ENCODE measurements at places on chromosomes 1 and 21.

DNA sequence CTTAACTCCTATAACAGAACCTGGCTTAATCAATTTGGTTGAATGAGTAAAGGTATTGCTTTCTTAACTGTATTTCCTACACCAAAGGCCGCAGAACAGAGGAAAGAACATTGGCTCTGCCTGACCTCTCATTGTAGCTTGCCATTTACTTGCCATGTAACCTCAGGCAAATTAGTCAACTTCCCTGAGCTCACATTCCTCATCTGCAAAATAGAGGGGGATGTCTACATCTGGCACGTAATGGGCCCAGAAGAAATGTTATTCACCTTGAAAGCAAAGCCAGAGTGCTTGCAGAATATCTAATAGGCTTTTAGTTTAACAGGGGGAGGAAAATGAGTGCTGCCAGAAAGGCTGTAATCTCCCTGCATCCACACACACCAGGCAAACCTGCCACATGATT, 44.3 kb downstream of the LAMC2 start:
- no peaks in the 10 kb centered on the region for H3K36me3 ChIP-seq
- no peak overlapping the region for H3K4me3 ChIP-seq
- H3K27me3 ChIP-seq = no peaks in the 10 kb centered on the region
- H3K27ac ChIP-seq = no peak overlapping the region

- H3K4me3 ChIP-seq = no peak overlapping the region
- no peaks in the 10 kb centered on the region for H3K36me3 ChIP-seq
- H3K4me1 ChIP-seq = no peaks in the 10 kb centered on the region
- no peak overlapping the region for H3K27ac ChIP-seq
- DNase-seq = no peak
These were observed 1388.8 kb downstream of the AMY1C start for GRCh38 chr1:105138458-105138893.

- no peak for DNase-seq
- H3K36me3 ChIP-seq = no peaks in the 10 kb centered on the region
- no peak overlapping the region for H3K4me3 ChIP-seq
These were observed 402.0 kb downstream of the PTPRU start for GRCh38 chr1:29638281-29638680.

- H3K4me3 ChIP-seq = no peak overlapping the region
- DNase-seq = no peak
- peaks cover 12% of the 10 kb centered on the region for H3K27me3 ChIP-seq
These were observed 73.8 kb upstream of the ZNF678 start for GRCh38 chr1:227489572-227489971.

DNA sequence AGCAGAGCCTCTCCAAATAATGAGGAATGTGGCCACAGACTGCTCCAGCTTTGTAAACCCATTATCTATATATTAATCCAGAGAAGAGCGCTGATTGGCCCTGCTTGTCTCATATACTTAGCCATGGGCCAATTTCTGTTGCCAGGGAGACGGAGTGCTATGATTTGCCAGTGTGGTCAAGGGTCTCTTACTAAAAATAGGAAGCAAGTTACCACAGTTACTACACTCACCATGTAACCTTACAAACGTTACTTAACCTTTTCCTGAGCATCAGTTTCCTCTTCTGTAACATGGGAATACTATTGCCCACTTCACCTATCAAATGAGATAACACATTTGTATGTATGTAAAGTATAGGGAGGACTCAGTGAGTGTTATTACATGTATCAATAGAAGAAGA, 7.7 kb upstream of the S100A2 start:
- no peaks in the 10 kb centered on the region for H3K27me3 ChIP-seq
- peak overlapping the region; percentile 14 for H3K4me3 ChIP-seq
- no peak overlapping the region for H3K27ac ChIP-seq
- H3K36me3 ChIP-seq = no peaks in the 10 kb centered on the region

DNA sequence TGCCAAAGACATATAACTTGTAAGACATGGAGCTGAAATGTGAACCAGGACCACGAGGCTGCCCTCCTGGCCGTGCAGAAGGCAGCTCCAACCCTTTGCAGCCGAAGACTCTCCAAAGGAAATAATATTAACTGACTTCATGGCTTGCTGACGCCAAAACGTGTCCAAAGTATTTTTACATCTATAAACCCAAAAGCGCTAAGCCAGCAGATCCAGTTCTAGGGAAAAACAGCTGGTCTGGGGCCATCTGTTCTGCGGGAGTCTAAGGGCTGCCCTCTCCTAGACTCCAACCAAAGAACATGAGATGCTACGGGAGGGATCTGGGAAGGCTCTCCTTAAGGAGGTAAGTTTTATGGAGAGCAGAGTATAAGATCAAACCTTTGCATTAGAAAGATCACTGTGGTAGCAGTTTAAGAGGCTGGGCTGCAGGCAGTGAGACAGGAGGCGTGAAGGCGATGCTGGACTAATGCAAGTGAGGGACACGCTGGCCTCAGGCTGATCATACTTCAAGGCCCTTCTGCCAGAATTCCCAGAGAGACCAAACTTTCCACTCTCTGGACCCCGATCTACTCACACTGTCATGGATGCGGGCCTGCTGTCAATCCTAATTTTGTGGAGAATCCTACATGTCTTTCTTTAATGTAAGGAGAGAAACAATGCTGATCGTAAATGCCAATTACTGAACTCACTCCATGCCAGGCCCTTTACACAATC, 1.2 kb downstream of the TMEM53 start:
- H3K27me3 ChIP-seq = no peaks in the 10 kb centered on the region
- H3K4me3 ChIP-seq = no peak overlapping the region
- H3K27ac ChIP-seq = peak overlapping the region; percentile 80
- H3K36me3 ChIP-seq = peaks cover 5% of the 10 kb centered on the region
- no peak for DNase-seq

DNA sequence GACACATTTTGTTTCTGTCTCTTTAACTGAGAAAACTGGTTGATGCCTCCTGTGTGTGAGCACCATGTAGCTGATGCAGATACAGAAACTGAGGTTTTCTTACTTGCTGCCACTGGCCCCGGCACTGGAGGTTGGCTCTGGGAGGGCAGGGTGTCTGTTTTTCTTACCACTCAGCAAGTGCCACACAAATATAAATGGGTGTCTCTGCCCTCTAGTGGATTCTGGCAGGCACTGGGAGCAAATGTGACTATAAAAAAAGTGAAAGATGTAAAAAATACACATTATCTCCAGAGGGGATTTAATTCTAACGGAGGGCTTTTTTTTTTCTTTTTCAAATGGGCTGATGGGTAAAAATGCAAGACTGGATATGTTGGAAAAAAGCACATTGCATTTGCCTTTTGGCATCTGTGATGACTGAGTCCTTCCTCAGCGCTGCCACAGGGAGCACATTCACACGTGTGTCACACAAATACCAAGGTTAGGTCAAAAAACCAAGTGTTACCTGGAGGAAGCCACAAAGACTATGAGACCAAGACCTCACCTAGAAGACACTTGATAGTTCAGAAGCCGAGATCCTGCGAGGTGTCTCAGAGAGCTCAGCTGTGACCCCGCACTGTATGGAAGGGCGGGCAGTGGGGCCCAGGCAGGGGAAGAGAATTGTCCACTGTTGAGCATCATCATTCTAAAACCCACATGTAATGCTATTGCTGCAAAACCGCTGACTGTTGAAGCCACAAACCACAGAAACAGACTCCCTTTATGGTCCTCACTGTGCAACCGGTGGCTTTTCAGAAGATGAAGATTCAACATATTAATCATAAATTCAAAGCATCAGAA, 18.9 kb downstream of the PGBD2 start:
- no peaks in the 10 kb centered on the region for H3K36me3 ChIP-seq
- H3K4me3 ChIP-seq = no peak overlapping the region
- peak overlapping the region; percentile 33 for H3K27ac ChIP-seq
- H3K4me1 ChIP-seq = peaks cover 5% of the 10 kb centered on the region

GRCh38 chr1:101175466-101175865, 61.4 kb upstream of the S1PR1 start:
- no peaks in the 10 kb centered on the region for H3K4me1 ChIP-seq
- no peak overlapping the region for H3K4me3 ChIP-seq
- H3K36me3 ChIP-seq = no peaks in the 10 kb centered on the region

DNA sequence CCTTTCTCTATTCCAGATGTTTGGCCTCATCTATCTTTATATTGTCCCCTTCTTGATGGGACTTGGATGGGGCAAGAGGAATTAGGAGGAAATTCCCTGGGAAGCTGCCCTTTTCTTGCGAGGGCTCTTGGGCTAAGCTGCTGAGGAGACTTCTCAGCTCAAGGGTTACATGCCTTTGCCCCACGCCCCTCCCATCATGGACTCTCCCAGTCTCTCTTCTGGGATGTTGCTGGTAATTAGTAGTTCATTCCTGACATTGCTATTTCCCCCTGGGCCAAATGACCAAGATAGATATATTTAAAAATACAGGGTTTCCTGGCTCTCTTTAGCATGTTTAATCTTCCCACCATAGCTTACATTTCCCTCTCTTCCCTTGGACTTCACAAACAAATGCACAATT, 90.6 kb upstream of the RALGPS2 start:
- no peak overlapping the region for H3K27ac ChIP-seq
- H3K27me3 ChIP-seq = no peaks in the 10 kb centered on the region
- H3K36me3 ChIP-seq = no peaks in the 10 kb centered on the region

DNA sequence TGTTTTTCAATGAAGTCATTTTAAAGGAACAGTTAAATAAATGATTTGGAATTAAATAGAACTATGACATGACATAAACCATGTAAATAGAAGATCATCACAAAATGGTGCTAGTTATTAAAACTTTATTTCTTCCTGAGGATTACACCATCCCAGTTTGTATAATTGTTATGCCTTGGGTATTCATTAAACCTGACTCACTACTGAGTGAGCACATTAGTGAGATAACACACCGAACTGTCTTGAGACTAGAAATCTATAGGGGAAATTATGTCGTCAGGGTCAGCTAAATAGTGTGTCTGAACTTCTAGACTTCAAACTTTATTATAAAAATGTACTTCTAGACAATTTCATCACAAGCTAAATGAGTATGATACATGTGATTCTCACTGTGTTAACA, 189.4 kb downstream of the NCAM2 start:
- H3K36me3 ChIP-seq = no peaks in the 10 kb centered on the region
- peak overlapping the region; percentile 11 for H3K4me3 ChIP-seq
- H3K27me3 ChIP-seq = no peaks in the 10 kb centered on the region
- H3K27ac ChIP-seq = no peak overlapping the region
- DNase-seq = no peak

DNA sequence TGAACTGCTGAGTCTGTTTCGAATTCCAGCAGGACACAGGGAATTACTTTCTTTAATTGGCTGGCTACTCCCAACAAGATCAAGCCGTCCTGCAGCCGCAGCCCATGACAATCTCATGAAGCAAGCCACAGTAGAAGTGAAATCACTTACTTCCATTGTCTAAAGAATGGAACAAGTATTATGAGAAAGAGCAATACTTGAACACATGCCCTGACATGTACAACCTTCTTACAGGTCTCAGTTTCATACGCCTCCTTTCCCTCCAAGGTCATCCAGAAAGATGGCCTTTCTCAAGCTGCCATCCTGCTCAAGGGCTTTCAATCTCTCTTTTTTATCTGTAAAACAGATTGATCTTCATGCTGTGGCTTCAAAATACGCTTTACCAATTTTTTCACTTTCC, 85.1 kb downstream of the PCSK9 start:
- H3K4me3 ChIP-seq = no peak overlapping the region
- no peak overlapping the region for H3K27ac ChIP-seq
- H3K27me3 ChIP-seq = no peaks in the 10 kb centered on the region
- no peak for DNase-seq
- H3K36me3 ChIP-seq = peaks cover 94% of the 10 kb centered on the region
- peaks cover 4% of the 10 kb centered on the region for H3K4me1 ChIP-seq

- no peak overlapping the region for H3K4me3 ChIP-seq
- H3K27me3 ChIP-seq = no peaks in the 10 kb centered on the region
- H3K27ac ChIP-seq = no peak overlapping the region
- no peaks in the 10 kb centered on the region for H3K4me1 ChIP-seq
- no peak for DNase-seq
These were observed 444.9 kb upstream of the PKN2 start for GRCh38 chr1:88239205-88239604.

GRCh38 chr1:56397409-56397808, 182.0 kb downstream of the PLPP3 start:
- no peaks in the 10 kb centered on the region for H3K36me3 ChIP-seq
- no peaks in the 10 kb centered on the region for H3K27me3 ChIP-seq
- peak; percentile 30 for DNase-seq
- no peak overlapping the region for H3K27ac ChIP-seq
- H3K4me1 ChIP-seq = no peaks in the 10 kb centered on the region

DNA sequence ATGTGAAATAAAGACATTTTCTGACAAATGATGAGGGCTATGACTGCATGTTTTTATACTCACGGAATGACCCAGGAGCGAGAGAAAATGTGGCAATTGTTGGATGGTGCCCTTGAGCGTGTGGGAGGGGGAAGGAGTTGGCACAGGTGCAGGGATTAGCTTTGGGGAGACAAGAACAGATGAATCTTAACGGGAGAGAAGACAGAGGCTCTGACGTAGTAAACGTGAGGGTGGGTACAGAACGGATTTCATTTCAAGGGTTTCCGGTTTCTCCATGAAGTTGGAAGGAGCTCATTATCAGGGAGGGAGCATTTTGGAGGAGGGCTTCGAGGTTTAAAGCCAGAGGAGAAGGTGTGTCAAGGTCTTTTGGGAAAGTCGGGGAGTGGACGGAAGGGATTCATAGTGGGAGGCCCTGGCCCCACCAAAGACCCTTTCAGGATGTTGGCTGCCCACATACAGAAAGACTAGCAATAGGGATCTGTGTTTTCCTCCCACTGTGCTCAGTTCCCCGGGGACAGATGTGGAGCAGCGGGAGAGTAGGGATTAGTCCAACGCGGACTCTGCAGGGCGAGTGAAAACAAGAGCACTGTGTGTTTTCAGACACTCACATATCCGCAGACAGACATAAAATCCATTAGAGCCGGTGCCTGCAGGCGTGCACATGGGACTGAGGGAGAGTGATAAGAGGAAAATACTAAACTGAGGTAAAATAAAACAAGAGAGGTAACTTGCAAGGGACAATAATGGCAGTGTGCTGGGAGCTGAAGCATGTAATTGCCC, 584.1 kb downstream of the AJAP1 start:
- H3K27ac ChIP-seq = no peak overlapping the region
- H3K4me1 ChIP-seq = no peaks in the 10 kb centered on the region
- no peak overlapping the region for H3K4me3 ChIP-seq
- DNase-seq = no peak
- H3K27me3 ChIP-seq = no peaks in the 10 kb centered on the region

GRCh38 chr1:93179886-93180722, at the start of gene TMED5:
TSS of gene TMED5 (minus strand) at chr1:93180413. CDS start at chr1:93180242, 171 bp downstream.
- peak within 1 kb of the TSS; percentile 94 for H3K4me3 ChIP-seq
- no peaks in the 10 kb centered on the region for H3K27me3 ChIP-seq
- peak within 1 kb of the TSS; percentile 94 for H3K27ac ChIP-seq
- DNase-seq = peak; percentile 99

GRCh38 chr1:67919274-67920072, 86.2 kb upstream of the GNG12 start:
- no peak for DNase-seq
- no peaks in the 10 kb centered on the region for H3K36me3 ChIP-seq
- H3K27ac ChIP-seq = no peak overlapping the region
- H3K27me3 ChIP-seq = no peaks in the 10 kb centered on the region

DNA sequence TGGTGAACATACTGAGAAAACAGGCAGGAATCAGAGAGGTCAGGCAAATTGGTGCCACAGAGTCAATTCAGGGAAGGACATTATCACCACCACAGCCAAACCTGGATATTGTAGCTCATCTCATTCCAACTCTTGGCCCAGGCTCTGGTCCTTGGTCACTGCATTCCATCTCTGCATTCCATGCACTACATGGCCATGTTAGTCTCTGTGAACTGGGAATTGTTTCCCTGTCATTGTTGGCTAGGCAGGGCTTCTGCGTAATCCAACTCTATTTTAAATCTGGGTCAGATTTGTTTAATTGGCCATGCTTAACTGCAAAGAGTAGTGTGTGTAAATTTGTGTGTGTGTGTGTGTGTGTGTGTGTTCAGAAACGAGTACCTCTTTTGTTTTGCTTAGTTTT, 837.6 kb upstream of the ADAMTS5 start:
- no peak overlapping the region for H3K4me3 ChIP-seq
- no peaks in the 10 kb centered on the region for H3K4me1 ChIP-seq
- H3K36me3 ChIP-seq = no peaks in the 10 kb centered on the region
- DNase-seq = no peak
